Activated naive CD8-positive, alpha-beta T cell treated with anti-CD3 and anti-CD28 coated beads, Interleukin-2, amount 50 U/mL, for 16 hours (primary cell): ENCODE measurements at places on chromosomes 3 and 15.
A peak's percentile ranks its signal among the peaks of the same experiment; 100 is the strongest.

DNA sequence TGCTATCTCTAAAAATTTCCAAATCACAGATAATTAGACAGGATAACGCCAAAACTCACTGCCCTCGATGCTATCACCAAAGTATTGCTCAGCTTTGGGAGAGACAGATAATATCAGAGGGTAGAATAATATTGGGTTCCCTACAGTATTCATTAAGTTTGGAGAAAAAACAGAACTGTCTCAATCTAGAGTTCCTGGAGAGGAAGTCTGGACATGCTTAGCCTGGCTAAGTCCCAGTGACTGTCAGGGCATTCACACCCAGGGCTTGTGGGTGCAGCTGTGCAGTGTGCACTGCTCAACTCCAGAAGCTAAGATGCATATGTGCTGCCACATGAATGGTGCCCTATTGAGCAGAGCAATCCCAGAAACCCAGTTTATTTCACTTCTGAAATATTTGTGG, 459.6 kb upstream of the DPH6 start:
- no peak for DNase-seq

- DNase-seq, result no peak
These were observed 280.7 kb downstream of the NFKBIZ start for GRCh38 chr3:102129760-102130608.

- no peak for DNase-seq
These were observed 8.7 kb downstream of the ATXN7 start for GRCh38 chr3:63872135-63872924.

- no peak for DNase-seq
These were observed 27.3 kb downstream of the DUSP7 start for GRCh38 chr3:52029053-52029452.

- no peak for DNase-seq
These were observed 412.9 kb upstream of the GRM7 start for GRCh38 chr3:6448011-6448410.

DNA sequence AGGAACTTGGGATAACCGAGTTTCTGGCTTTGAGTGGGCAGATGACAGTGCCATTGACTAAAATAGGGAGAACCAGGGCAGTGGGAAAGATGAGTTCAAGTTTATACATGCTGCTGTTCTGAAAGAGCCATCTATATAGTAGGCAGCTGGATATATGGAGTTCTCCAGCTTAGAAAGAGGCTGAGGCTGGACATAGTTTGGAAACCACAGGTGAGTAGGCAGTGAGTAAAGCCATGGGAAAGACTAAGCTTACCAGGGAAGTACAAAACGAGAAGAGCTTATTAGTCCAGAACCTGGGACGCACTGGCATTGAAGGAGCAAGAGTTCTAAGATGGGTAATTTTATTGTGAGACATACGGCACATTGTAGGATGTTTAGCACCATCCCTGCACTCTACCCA, 54.2 kb downstream of the MSL2 start:
- no peak for DNase-seq

DNA sequence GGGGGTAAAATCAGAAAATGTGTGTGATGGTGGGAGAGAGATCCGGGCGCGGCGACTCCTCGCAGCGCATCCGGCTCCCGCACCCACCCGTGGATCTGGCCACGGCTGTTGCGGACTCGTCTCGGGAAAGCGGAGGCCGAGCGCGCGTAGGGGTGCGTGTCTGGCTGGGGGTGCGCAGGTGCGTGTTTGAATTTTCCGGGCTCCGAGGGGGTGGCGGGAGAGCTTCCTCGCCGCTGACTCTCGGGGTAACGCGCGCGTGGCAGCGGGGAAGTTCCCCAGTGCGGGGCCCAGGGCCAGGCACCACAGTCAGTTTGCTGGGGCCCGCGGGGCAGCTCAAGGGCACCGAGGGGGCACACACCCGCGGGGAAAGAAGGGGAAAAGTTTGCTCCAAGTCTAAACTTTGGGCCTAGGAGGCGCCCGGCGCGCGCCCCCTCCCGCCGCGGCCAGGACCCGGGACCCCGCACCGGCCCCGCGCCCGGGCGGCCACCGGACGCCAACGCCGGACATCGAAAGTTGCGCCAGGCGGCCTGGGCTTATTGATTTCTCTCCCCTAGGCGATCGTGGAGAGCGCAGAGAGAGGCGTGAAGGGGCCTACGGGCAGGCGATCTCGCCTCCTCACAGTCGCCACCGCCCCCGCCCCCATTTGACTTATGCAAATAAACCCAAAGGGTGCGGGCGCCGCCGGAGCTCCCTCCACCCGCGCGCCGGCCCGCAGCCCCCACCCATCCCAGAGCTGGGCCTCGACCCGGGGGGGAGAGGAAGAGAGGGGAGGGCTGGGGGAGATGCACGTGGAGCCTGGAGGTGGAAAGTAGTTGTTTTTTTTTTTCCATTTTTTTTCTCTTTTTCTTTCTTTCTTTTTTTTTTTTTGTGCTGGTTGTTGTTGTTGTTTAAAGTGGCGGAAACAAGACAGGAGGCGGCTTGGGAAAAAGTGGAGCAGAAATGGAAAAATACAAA, 639 bp downstream of the FOXP1 start:
- DNase-seq, result peak; percentile 61

- no peak for DNase-seq
These were observed 15.7 kb upstream of the GXYLT2 start for GRCh38 chr3:72872183-72872582.

DNA sequence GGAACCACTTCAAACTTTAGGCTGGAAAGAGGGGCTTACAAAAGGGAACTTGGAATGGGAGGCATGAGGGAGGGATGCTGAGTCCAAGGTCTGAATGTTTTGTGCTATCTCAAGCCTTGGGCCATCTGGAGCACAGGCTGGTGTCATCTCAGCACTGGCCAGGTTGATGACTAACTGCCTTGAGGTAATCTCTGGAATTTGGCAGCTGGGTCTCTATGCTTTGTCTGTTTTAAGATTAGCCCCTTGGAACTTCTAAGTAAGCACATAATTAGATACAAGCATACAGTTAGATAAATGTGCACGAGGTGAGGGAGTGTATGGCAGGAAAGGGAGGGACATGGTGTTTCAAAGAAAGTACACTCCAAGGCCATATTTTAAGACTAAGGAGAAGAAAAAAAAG, 252.4 kb upstream of the CCDC54 start:
- DNase-seq, result no peak

DNA sequence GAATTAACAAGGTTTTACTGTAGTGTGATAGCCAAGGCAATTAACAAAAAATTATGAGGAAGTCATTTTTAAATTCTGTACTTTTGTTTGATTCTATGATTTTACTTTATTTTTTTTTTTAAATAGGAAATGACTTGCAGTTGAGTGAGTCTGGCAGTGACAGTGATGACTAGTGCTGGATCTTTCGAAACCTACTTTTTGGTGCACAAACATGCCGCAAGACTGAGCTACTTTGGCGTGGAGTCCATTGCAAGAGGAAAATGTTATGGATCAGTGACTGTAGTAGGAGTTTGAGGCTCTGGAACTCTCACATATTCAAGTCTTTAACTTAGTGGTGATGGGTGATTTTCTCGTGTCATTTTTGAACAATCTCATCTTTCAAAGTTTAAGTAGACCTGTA, 11.6 kb downstream of the EAF1 start:
- DNase-seq, result no peak

GRCh38 chr3:158977497-158977896, 175.6 kb downstream of the MFSD1 start:
- DNase-seq, result no peak

- no peak for DNase-seq
These were observed 190.5 kb upstream of the NECTIN3 start for GRCh38 chr3:110881069-110881468.

DNA sequence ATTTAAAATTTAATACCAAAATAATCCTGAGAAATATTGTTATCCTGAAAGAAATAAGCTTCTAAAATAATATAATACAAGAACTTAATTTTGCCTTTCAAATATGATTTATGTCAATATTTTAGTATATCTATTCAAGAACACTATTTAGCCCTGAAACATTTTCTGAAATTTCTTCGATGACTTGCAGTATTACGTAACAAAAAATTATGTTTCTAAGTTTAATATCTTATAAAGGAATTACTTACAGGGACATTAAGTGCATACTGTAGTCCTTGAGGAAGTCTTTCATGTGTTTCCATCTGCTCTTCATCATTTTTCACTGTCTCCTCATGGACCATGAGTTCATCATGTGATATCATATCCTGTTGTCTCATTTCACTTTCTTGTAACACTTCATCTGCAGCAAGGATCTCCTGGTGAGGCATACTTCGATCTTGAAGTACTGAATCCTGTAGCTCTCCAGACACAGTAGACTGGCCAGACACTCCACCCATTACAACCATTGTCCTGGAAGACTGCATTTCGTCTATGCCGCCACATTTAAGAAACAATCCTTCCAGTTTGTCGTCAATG, 62.0 kb downstream of the ZNF148 start:
- DNase-seq, result no peak

DNA sequence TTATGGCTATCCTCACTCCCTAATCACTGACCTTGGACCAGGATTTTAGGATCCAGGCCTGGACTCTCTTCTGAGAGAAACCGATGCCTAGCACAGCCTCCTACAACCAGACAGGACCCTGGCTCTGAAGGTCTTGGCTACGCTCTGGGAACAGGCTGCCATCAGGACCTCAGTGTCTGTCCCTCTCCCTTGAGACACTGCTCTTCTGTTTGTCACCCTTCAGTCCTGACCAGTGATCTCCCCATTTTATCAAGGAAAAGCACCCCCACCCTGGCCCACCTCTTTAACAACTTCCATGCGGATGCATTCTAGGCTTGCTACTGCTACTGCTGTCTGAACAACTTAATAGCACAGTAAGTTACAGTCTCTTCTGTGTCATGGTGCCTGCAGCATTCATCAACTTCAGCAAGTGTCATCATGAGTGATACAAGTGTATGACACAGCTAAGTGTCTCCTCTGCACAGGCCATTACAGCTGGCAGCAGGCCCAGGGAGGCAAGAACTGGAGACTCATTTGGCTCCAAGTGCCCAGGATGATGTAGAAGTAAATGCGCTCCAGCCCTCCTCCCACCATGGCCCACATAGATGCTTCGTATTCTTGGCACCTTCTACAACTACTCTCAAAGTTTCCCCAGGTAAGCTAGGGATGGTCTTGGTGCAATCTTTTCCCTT, 302.4 kb downstream of the EPHB1 start:
- no peak for DNase-seq

DNA sequence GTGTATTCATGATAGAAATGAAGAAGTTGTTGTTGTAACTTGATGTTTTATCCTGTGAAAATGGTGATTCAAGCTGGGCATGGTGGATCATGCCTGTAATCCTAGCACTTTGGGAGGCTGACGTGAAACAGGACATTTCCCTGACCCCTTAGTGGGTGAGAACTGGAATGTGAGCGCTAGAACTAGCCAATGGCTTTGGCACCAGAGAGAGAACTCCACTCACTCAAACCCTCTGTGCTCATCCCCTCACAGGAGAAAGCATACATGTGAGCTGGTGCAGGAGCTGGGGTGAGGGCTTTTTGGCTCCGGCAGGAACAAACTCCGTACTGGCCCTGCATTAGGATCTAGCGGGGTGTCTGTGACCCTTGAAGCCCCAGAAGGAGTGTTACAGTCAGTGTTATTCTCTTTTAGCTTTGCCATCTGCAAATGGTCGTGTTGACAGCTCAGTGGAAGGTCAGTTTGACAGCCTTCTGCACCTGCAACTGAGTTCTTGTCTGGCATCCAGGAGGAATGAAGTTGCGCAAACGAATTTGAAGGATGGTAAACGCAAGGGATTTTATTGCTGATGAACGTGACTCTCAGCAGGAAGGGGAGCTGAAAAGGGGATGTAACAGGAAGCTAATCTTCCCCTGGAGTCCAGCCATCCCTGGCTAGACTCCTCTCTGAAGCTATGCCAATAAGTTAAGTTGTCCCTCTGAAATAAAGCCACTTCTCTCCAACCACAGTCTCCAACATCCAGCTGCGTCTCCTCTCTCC, 1016.6 kb upstream of the CADM2 start:
- no peak for DNase-seq

GRCh38 chr3:20528180-20528770, 342.3 kb upstream of the SGO1 start:
- no peak for DNase-seq

DNA sequence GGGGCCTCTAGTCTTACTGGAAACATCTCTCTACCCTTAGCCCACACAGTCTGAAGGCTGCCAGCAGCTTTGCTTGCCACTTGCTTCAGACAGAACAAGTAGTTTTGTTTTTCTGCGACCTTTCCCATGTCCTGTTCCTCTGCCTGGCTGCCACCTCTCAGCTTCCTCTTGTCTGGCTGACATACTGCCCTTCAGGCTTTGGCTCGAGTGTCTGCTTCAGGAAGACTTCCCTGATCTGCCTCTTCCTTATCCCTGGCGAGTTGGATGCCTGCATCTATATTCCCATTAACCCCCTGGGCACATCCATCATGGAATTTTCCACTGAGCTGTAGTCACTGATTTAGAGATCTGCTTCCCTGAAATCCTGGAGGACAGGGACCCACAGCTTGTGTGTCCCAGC, 25.1 kb upstream of the CPNE9 start:
- no peak for DNase-seq

GRCh38 chr3:186594591-186595113, 18.2 kb upstream of the AHSG start:
- DNase-seq, result no peak

DNA sequence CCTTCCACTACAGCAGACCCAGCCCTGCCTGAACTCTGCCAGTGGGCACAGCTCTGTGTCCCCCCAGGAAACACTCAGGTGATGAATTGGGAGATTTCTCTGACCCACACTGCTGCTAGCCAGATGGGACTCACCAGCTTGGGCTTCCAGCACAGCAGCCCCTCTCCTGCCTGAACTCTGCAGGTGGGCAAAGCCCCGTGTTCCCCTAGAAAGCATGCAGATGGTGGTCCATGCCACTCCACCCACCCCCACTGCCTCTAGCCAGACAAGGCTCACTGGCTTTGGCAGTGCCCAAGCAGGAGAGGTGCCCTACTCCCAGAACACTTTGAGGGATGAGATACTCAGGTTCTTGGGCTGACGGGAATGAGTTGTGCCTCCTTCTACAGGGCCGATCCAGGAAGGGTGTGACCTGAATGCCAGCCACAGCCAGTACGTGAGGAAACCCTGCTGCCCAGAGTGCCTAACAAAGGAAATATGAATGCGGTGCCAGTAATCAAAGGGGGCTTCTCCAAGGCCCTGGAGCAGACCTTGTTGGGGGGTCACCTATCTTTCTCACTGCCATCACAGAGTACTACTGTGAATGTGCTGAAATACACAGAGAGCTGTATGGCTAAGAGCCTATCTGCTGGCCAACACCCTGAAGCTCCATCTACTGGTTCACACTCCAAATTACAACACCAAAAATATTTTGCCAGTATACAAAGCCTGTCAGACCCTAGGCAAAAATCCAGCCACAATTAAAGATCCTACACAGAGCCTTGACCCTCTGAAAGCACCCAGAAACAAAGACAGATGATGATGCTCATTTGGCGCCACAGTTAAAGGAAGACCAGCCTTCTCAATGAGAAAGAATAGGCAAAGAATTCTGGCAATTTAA, 61.9 kb downstream of the BTLA start:
- no peak for DNase-seq

GRCh38 chr3:72335458-72336095, 512.7 kb downstream of the SHQ1 start:
- no peak for DNase-seq

DNA sequence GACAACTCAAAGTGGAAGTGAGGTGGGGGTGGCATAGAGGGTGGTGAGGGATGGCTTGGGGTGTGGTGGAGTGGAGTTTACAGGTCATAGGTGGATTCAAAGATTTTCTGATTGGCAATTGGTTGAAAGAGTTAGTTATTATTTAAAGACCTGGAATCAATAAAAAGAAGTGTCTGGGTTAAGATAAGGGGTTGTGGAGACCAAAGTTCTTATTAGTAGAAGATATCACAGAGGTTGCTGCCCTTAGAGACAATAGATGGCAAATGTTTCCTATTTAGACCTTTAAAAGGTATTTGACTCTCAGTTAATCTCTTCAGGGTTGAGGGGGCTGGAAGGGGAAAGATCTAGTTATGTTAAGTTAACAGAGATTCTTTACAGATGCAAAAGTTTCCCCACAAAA, 412.3 kb upstream of the TBL1XR1 start:
- no peak for DNase-seq
